Activated CD8-positive, alpha-beta T cell treated with anti-CD3 and anti-CD28 coated beads, Interleukin-2, amount 10 ng/mL, durations not matched to agents 7 days and 5 days (primary cell): ENCODE measurements at places on chromosomes 13 and 19. TPM values are rescaled to one million over a fixed set of nuclear protein-coding genes. Genes with fewer than 3 reads are reported as not detected.

Gene SRRM5
- 0.73 TPM for total RNA-seq

DNA sequence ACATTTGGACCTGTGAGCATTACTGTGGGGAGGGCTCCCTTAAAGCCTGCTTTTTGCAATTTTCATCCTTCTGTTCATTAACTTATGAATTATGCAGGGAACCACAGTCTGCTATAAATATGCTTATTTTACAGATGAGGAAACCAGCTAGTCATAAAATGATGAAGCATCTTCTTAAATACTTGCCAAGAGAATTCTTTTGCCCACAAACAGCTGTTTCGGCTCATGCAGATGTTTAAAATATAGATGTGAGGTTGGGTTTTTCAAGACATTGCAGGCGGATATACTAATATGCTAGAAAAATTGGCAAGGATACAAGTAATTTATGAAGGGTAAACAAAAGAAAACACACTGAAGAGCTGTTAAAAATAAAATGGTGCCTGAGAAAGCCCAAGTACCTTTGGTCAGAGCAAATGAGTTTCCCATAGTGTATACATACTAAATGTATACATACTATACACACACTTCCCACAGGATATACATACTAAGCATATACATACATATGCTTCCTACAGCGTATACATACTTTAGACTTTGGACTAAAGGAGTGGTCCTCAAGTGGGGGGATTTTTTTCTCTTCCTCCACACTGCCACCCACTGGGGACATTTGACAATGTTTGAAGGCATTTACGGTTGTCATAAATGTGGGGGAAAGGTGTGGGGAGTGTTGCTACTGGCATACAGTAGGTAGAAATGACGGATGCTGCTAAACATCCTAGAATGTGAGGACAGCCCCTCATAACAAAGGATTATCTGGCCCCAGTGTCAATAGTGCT, 164.9 kb upstream of the CSNK1A1L start:
- DNase-seq, result no peak

GRCh38 chr19:17510220-17510993, 1.0 kb upstream of the PGLS start:
- DNase-seq, result no peak

Gene GGACT
- 3.5 TPM for total RNA-seq

DNA sequence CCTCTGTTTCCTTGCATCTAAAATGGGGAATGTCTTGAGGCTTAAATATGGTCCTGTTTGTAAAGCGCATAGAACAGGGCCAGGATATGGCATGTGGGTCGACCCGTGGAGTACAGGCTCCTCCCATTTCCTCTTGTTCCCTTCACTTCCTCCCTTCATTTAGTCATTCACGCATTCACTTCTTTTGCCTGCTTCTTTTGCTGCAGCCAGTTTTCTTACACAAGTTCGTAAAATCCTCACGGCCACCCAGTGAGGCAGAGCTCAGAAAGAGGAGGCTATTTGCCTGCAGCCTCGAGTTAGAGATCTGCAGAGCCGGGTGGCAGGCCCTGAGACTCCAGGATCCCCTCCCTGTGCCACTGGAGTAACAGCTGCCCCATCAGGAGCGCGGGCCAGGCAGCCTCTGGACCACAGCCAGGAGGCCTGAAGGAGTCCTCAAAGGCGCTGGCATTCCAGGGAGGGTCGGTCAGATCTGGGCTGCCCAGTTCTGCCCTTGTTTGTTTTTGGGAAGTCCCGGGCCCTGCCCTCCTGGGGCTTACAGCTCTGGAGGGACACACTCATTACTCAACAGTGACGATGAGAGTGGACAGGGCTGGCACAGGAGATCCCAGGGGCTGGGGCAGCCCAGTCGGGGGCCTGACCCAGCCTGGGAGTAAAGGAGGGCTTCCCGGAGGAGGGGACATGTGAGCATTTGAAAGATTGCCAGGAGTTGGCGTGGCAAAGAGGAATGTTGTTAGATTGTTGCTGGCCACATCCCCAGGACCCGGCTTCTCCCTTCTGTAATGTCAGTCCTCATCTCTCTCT, 4.6 kb downstream of the PPP5C start:
- DNase-seq, result peak; percentile 53

DNA sequence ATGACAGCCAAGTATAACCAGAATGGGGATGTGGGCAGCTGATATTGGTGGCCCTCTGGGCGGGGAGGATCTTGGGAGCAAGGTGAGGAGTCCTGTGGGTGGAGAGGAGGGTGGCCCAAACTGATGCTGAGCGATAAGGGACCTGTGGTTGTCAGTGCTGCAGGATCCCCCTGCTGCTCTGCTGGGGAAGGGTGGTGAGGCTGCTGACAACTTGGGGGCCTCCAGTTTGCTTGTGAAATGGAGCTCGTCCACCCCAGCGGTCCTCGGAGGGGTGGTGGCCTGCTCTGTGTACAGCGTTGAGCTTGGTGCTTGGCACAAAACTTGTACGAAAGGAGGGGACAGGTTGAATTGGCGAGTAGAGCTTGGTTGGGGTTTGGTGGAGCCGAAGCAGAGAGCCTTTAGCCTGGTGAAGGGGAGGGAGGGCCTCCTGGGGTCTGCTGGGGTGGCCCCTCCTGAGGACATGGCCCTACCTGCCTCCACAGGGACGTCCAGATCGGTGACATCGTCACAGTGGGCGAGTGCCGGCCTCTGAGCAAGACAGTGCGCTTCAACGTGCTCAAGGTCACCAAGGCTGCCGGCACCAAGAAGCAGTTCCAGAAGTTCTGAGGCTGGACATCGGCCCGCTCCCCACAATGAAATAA, 2.9 kb downstream of the RPS11 start:
- peak; percentile 64 for DNase-seq

Gene ZNF536
- not detected for total RNA-seq

DNA sequence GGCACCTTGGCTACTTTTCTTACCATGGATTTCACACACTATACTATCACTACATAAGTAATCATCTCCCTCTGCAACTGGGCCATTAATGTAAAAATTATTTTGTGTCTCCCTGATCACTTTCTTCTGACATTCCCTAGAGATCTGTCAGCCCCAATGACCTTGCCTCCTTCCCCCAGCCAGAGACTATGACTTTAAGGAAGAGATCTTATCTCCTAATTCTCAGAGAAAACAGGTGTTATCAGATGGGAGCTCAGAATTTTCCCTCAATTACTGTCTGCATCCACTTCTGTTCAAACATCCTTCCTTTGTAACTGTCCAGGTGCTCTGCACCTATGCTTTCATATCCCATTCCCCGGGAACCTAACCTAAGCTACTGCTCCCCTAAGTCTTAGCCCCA, 397.5 kb downstream of the DIAPH3 start:
- DNase-seq, result no peak

- no peak for DNase-seq
Observed at GRCh38 chr13:104766319-104766718, 1700.1 kb upstream of the SLC10A2 start.

Gene LRFN3
- total RNA-seq, result 9.8 TPM

Gene OVOL3
- not detected for total RNA-seq

DNA sequence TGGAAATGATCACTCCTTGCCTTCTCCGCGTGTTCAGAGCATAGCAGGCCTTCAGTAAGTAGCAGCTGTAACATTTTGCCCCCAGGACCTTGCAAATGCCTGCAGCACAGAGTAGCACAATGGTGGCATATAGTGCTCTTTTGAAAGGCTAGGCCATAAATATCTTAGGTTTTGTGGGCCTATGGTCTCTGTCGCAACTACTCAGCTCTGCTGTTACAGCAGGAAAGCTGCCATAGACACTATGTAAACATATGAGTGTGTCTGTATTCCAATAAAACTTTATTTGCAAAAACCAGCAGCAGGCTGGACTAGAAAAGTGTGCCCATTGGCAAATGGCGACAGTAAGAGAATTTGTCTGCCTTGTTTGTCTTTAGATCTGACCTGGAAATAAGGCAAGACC, 9.4 kb downstream of the ITPKC start:
- DNase-seq, result no peak

DNA sequence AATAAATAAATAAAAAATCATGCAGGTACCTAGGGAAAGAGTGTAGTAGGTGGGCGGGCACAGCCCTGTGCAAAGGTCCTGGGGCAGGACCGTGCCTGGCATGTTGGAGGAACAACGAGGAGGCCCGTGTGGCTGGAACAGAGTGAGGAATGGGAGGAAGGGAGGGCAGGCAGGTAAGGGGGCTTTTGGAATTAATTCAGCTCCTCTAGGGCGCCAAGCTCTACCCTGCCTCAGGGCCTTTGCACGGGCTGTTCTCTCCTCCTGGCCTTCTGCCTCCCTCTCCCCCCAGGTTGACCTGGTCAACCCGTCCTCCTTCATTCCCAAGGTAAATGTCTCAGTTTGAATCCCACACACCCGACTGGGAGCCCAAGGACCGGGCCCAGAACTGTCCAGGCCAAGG, 31.1 kb upstream of the SEMA6B start:
- no peak for DNase-seq

GRCh38 chr19:43780706-43781525, at the start of gene KCNN4:
Gene KCNN4, minus strand, starts transcription at chr19:43780973. Its CDS starts 112 bp downstream, at chr19:43780861.
- peak; percentile 78 for DNase-seq

- no peak for DNase-seq
Observed at GRCh38 chr13:55245005-55245644, 1895.6 kb upstream of the PRR20A start.

Gene CRTC1
- total RNA-seq, result 8.0 TPM

GRCh38 chr13:40026741-40027140, 371.3 kb downstream of the COG6 start:
- DNase-seq, result peak; percentile 32

Gene CGB7
- not detected for total RNA-seq

- DNase-seq, result no peak
Observed at GRCh38 chr13:100722517-100722916, 47.9 kb upstream of the TMTC4 start.

DNA sequence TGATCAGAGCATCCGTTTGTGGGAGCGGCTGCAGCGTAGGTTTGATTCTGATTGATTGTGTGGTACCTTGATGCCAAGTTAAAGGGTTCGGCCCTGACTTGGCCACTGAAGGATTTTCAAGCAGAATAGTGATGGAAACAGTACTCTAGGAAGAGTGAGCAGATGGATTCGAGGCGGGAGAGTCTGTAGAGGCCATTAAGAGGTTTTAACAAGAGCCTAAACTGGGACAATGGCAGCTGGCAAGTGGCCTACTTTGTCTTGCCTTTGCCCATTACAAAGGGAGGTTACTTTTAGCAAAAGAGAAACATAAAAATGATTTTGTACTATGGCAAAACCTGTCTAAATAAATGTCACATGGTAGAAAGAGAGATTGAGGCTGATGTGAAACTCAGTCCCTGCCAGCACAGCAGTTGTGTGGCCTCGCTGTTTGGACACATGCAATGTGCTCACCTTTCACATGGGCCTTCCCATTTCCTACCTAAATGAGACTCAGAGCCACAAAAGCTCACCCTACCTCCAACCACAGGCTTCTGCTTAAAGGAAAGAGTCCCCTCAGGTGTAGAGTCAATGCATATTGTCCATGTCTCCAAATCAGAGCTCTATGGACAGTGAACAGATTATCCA, 62.4 kb upstream of the RAP2A start:
- DNase-seq, result no peak

DNA sequence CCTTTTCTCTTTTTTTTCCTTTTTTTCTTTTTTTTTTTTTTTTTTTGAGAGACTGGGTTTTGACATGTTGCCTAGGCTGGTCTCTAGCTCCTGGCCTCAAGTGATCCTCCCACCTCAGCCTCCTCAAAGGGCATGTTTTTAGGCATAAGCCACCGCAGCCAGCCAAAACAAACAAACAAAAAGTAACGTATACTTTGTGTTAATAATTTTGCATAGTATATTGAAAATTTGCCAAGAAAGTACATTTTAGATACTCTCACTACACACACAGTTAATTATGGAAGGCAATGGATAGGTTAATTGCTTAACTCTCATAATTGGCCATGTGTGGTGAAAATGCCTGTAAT, 1.6 kb upstream of the RAB11B start:
- no peak for DNase-seq

DNA sequence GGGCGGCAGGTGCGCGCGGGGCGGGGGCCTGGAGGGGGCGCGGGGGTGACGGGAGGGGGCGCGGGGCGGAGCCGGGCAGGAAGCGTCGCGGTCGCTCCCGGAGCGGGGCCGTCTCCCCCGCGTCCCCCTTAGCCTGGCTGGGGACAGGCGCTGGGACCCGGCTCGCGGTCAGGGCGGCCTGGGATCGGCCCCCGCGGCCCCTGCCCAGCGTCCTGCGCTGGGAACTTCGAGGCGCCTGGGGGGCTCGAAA, 74.7 kb upstream of the MCF2L start:
- DNase-seq, result no peak

Gene CD22
- total RNA-seq, result 0.52 TPM

Gene F10
- total RNA-seq, result not detected

DNA sequence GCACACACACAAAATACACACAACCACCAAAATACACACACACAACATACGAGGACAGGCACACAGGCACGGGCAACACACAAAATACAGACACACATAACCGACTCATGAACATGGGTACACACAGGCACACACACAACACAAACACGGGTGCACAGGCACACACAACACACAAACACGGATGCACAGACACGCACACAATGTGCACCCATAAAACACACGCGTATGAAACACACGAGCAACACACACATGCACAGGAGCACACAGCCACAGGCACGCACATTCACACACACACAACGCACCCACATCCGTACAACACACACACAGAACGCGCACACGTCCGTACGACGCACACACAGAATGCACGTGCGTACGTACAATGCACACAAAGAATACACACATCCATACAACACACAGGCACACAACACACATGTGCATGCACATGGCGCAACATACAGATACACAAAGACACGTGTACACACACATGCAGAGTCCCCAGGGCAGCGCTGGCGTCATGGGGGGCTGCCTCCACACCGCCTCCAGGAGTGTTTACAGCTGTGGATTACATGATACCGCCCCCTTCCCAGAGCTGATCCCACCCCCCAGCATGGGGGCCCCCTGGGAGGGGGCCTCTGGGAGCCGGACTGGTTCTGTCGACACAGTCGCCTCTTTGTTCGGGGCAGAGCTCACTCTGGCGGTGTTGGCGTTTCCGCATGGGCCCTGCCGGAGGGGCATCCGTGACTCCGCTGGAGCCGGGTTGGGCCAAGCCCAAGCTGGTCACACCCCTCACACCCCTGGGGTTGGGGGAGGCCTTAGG, 2.9 kb downstream of the SBNO2 start:
- no peak for DNase-seq

Gene ANGPTL8
- total RNA-seq, result not detected

Gene C1QTNF9
- not detected for total RNA-seq

Gene ALOX5AP
- total RNA-seq, result 75.4 TPM

Gene MCF2L
- 0.76 TPM for total RNA-seq

DNA sequence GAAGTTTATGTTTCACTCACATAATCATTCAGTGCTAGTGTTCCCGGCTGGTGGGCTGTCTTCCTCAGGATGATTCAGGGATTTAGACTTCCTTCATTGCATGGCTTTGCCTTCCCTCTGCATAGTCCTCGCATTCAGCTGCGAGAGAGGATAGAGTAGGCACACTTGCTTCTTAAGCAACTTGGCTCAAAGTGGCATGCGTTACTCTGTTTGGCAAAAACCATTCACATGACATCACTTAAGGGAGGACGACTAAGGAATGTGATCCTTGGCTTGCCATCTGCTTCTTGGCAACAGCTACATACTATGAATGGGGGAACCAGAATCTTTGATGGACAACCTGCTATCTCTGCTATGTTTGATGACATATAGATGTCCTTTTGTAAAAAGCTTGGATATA, 359.3 kb downstream of the TDRD3 start:
- DNase-seq, result no peak

- no peak for DNase-seq
Observed at GRCh38 chr13:21849323-21849722, 178.4 kb downstream of the FGF9 start.

Gene OR7D2
- not detected for total RNA-seq
